Choroid plexus epithelial cell (primary cell): ENCODE measurements at places on chromosomes 3 and 15.

DNA sequence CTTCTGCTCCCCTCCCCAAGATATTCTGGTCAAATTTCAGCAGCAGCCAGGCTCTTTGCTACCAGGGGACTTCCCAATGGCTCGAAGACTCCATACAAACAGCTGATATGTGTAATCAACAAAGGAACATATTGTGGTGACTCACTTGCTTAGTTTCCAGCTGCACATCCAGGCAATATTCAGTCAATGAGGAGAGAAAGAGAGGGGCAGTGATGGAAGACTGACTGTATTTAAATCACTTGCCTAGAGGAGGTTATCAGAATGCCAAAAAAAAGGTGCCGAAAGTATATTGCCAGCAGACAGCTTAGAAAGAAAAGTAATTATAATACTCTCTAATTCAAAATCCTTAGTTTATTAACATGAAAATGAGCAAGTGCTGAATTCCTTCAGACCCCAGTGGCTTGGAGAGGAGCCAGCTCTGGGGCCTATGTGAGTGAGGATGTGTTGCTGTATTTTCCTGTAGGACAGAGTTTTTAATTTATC lies 236.5 kb downstream of the LRTM1 start:
- DNase-seq, result peak; percentile 34

DNA sequence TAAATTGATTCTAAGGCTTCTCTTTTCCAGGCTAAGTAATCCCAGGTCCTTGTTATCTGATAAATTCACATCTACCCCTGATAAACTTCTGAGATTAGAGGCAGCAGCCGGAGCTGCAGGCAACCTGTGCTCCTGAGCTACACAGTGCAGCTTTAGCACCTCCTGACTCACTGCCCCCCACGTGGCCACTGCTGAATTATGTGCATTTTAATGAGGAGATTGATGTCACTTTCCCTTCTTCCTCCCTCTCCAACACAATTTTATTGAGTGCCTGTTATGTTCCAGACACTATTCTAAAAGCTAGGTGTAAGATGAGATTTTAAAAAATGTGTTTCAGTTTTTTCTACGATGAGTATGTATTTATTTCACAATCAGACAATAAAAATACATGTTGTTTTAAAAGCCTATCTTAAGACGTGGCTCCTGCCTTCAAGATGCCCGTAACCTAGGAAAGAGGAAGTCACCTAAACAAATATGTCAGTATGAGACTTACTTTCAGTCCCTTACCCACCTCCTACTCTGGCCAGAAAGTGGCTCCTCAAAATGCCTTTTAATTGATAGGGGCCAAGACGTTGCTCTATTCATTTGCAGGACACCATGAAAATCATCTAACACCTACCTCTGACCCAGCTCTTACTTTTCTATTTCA lies 161.5 kb upstream of the PFN2 start:
- peak; percentile 38 for DNase-seq

GRCh38 chr3:170716172-170716805 lies 130.4 kb upstream of the SLC7A14 start:
- no peak for DNase-seq

DNA sequence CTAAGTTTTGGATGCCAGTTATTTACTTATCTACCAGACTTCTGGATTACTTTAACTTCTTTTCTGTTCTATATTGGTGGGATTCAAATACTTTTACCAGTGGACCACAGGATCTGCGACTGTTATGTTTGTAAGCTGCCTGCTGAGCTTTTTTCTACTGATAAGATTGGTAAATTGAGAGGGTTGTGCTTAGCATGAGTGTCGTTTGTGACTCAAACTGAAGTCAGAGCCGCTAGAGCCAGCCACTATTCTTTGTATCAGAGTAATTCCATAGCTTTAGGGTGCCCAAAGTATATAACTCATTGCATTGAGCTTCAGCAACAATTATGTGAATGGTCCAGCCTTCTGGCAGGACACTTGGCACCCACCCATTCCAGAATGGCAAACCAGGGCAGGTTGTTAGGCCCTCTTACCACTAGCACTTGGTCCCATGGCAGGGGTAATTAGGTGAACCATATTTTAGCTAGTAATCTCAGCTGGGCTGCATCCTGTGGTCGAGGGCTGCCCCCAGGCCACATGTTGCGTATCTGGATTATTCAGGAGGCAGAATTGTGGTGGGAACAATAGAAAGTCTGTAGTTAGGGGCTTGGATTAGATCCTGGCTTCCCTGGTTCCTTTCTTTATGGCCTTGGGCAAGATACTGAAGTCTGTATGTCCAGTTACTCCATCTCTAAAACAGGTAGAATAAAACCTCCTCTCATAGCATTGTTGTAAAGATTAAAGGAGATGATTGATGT lies 6.0 kb downstream of the PLCL2 start:
- DNase-seq, result peak; percentile 17

GRCh38 chr3:112097378-112097777 lies 11.2 kb downstream of the C3orf52 start:
- peak; percentile 99 for DNase-seq
